ENCODE measurements at places on chromosomes 1 and 21.

- no peak for DNase-seq
These were observed 90.3 kb downstream of the DISC1 start for GRCh38 chr1:231716879-231717278.

DNA sequence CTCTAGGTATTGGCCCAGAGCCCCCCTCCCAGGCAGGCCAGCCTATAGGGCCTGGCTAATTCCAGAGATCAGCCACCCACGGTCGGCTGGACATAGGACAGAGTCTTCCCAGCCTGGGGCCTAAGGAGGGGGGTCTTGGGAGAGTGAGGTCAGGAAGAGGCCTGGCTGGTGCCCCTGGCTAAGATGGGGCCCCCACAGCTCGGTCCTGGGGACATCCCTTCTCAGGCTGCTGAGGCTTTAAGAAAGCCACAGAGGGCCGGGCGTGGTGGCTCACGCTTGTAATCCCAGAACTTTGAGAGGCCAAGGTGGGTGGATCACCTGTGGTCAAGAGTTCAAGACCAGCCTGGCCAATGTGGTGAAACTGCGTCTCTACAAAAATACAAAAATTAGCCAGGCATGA is 2.5 kb downstream of the C1orf167 start:
- no peak for DNase-seq

DNA sequence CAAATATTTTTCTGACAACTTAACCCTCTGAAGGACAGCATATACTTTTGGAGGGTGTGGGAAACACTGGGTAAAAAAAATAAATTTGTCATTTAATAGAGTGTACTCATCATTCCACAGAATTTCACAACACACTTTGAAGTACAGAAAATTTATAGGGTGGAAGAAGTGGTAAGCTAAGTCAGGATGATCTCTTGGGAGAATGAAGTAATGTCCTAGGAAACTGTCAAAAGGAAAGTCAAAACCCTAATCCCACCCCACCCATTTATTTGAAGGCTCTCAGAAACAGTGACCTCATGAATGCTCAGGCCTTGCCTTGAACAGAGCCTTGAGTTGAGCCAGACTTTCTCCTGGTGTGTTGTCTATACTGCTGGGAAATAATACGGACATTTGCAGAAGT is 7.3 kb upstream of the UAP1 start:
- DNase-seq: no peak

GRCh38 chr1:210292231-210292871 is 36.4 kb upstream of the HHAT start:
- peak; percentile 54 for DNase-seq

DNA sequence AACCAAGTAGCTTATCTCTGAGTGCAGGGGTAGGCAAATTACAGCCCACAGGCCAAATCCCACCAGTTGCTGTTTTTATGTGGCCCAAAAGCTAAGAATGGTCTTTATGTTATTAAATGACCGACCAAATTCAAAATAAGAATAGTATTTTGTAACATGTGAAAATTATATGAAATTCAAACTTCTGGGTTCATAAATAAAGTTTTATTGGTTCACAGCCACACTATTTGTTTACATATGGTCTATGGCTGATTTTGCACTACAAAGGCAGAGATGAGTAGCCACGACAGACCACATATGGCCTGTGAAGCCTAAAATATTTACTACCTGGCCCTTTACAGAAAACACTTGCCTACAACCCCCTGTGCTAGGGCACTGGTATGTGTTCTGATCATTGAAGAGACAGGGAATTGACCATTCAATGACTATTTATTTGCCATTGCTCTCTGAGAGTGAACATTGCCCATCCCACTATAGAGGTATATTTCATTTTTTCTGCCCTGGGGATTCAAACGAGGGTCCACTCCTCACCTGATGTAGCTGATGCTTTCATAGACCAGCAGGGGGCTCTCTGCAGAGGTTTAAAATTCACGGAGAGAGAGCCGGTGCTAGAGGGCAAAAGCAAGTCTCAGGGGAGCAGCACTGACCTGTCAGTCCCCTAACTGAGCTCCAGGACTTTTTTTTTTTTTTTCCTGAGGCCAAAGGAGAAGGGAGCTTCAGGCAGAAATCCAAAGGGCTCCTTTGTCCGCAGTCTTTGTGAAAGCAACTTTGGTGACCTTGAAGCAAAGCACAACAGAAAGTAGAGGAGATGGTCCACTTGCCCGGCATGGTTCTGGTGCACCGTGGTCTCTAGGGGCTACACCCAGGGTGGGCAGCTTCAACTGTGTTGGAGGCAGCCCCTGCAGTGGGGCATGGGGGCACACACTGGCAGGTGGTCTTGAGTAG is 7.3 kb upstream of the GNL2 start:
- DNase-seq: peak; percentile 51

DNA sequence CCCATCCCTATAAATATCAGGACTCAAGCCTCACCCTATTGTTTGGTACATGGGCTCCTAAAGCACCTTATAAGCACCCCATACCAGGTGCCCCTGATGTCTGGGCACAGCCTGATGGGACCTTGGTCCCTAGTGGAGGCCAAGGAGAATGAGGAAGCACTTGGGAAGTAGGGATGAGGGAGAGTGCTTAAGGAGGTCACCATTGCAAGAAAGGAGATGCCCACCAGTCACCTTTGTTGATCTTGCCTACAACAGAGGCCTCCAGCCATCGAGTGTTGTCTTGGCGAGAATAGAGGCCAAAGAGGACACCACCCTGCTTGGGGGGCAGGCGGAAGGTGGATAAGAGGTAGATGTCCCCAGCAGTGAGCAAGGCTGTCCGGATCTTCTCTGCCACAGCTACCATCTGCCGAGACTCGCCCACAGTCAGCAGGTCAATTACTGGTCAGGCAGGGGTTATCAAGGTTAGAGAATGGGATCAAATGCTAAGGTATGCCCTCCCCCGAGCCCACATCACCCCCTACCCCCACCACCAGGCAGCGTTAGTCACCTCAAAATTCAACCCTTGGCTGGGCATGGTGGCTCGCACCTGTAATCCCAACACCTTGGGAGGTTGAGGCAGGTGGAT is 1.6 kb downstream of the THBS3 start:
- DNase-seq: no peak

GRCh38 chr1:4634793-4635406 is 19.5 kb upstream of the AJAP1 start:
- DNase-seq: no peak

DNA sequence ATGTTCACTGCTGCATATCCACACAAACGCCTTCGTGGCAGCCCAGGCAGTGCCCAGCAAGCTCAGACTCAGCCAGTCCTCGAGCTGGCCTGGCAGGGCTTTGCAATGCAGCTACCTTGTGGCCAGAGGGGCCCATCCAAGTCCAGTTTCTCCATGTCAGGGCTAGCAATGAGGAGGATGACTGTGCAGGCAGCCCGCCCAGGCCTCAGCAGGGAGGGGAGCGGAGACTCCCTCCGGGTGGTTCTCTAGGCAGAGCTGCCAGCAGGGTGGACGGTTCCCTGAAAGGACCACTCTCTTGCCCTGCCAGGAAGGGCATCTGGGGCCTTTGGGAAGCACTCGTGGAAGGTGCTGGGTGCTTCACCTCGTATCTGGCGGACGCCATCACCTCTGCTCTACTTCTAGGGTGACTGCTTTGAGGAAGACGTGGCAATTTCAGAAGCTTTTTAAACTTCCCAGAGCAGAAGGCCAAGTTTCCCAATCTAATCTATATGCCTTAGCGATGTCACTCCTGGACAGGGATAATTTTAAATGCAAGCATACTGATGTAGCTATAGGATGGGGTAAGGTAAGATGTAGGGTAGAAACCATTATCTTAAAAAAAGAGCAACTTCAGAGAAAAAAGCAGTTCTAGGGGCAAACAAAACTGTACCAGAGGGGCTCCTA is 56.2 kb downstream of the RUNX1 start:
- peak; percentile 59 for DNase-seq

DNA sequence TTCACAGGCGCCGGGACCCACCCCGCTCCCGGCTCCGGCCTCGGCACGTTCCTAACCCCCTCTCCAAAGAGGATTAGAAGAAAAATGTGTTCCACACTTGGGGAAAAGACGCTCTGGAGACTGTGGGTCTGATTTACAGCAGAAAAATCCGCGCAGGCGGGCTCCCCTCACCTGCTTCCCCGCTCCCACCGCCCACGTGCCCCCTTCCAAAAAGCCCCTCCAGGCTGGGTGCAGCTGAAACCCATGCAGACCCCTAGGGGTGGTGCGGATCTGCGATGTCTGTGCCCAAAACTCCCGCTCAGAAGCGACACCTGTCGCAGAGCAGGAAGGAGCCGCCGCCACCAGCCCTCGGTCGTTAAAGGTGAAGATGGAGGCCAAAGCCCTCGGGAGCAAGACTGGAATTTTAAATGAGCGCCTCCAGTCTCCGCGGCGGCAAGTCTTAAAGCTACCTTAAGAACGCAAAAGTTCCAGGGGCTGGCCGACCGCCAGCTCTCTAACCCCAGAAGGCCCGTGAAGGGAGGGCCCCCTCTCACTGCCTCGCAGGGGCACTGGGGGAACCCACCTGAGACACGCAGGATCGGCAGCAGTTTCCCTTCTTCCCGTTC is 688 bp upstream of the CHD5 start:
- no peak for DNase-seq

GRCh38 chr1:235516862-235517446 is 12.7 kb upstream of the B3GALNT2 start:
- no peak for DNase-seq

DNA sequence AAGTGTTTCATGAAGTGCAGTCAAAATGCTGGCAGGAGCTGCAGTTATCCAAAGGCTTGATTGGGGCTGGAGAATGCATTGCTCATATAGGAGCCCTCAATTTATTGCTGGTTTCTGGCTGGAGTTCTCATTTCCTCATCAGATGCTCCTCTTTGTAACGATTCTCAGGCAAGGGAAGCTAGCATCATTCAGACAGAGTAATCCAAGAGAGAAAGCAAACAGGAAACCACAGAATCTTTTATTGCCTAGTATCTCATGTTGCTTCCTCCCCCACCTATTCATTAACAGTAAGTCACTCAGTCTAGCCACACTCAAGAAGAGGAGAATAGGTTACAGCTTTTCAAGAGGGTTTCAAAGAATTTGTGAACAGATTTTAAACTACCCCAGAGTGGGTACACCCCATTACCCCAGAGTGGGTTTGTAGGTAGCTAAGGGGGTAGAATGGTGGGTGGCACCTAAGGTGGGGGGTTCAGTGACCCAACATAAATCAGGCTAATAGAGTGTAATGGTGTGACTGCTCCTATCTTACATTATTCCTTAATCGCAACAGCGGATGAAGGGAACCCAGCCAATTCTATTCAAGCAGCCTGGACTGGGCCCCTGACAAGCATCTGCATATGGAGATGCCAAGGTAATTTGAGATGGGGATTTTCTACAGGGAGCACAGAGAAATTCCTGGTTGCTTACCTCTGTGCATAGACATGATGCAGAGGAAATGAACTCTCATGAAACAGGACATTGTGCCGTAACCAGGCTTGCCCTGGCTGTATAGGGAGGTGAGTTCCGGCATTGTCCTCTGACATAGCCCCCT is 67.1 kb downstream of the KCNJ15 start:
- no peak for DNase-seq

DNA sequence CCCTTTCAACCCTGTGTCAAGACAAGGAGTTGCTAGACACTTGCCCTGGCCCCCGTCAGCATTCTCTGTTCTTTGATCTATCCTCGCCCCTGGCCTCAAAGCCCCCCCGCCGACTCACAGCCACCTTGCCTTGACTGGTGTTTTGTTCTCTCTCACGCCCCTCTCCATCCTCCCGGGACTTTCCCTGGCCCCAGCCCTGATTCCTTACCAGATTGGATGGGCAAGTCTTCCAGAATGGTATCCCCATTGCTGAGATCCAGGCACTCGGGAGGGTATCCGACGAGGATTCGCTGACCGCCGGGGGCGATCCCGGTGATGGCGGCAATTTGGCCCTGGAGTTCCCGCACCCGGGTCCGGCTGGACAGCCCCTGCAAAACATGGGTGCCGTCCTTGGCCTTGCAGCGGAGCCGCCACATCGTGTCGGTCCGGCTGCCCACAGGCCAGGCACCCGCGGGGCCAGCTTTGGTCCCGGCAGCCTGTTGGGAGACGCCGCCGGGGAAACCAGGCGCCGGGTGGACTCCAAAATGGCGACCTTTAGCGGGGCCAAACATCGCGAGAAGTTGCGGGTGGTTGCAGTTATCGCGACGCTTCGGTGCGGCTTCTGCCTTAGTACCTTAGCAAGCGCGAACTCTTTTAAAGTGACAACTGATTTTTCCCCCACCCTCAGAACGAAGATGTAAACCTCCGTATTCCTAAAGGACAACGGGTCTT is 373 bp downstream of the YOD1 start:
- peak; percentile 85 for DNase-seq

GRCh38 chr21:28828981-28829380 is 163.7 kb downstream of the LTN1 start:
- no peak for DNase-seq

GRCh38 chr1:220544901-220545303 is 17.0 kb downstream of the MARK1 start:
- peak; percentile 29 for DNase-seq

DNA sequence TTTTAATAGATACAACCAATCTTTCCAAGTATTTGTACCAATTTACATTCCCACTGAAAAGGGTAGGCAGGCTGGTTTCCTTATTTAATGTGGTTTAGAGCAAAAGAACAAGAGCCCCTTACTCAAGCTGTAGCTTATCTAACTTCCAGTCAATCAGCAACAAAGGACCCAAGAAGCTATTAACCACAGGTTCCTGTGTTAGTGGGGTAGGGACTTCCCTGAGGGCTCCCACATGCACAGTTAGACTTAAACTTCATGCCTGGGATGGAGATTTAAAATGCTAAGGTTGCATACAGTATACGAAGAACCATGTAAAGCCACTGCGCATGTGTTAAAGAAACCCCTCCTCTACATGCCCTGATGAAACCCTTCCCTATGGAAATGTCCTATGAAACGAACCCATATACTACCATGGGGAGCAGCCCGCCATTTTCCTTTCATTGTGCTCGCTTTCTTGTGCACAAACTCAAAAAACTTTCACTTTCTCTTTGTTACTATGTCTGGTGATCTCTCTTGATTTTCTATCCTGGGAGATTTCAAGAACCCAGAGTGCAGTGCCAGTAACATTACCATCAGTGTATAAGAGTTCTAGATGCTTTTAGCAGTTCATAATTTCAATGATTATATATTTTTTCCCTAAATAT is 23.3 kb upstream of the ST6GALNAC5 start:
- DNase-seq: no peak

DNA sequence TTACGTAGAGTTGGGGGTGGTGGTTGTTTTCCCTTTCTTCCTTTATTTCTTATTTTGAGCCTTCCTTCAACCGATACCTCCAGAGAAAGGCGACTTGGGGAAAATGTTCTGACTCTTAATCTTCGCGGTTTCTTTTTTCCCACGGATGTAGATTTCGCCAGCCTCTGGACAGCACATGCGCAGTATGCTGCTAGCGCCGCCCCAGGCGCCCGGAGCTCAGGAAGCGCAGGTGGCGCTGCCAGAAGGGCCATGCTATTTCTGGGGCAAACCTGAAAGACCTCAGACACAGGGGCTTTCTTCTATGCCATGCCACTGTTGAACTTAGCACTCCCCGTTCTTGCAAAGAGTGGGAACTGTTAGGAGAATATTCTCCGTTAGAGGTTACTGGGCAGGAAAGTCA is 392.1 kb downstream of the KIF26B start:
- DNase-seq: no peak
